ENCODE measurements at places on chromosomes 3 and 15. TPM values are rescaled to one million over a fixed set of nuclear protein-coding genes. Genes with fewer than 3 reads are reported as not detected.

- no peak for DNase-seq
Measured at GRCh38 chr3:44995142-44995770, 19.2 kb downstream of the EXOSC7 start.

DNA sequence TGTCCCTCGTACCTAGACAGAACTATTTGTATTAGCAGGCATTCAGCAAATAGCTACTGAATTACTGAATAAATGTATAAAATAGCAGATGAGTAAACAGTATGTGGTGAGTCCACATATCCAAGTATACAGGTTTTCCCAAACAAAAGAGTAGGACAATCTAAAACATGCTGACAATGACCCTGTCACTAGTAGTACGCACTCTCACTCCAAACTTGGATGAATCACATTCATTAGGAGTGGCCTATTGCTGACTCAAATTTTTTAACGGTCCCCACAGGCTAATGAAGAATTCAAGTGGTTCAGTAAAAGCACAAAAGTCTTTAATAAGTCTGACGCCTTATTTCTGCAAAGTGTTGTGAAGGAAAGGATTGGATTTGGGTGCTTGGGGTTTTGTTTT lies 449.3 kb upstream of the THBS1 start:
- no peak for DNase-seq

- peak; percentile 61 for DNase-seq
Measured at GRCh38 chr3:177597311-177598096, 400.2 kb upstream of the TBL1XR1 start.

The NEK11 gene
- 1.8 TPM for total RNA-seq

The TIMP4 gene
- total RNA-seq, result not detected

The PRTG gene
- 16.4 TPM for total RNA-seq
